Osteocyte (in vitro differentiated cells): ENCODE measurements at places on chromosomes 1 and 21. TPM values are rescaled to one million over a fixed set of nuclear protein-coding genes. Genes with fewer than 3 reads are reported as not detected.

IBA57 gene
- 8.1 TPM in 2 replicates for total RNA-seq

GRCh38 chr1:199573047-199573446, 454.5 kb upstream of the NR5A2 start:
- DNase-seq: no peak

GRCh38 chr1:96095849-96096612, 625.6 kb upstream of the PTBP2 start:
- no peak for DNase-seq

DNA sequence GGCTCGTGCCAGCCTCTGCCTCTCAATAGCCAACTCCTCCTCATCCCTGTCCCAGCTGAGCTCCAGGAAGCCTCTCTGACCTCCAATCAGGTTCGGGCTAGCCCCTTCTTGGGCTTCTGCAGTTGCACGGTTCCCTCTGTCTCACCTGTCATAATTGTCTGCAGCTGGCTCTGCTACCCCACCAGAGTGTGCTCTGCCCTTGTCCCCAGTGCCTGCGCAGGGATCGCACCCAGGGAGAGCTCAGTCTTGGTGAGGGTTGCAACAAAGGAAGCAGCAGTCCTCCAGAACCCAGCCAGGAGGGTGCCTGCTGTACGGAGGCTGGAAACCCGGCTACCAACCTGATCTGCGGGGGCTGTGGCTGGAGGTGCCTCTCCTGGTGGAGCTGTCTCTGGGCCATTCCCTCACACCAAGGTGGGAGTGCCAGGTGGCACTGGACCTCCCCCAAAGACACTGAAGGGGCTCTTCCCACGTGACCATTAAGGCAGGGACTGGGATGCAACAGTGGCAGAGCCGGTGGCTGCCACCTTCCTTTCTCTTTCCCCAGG, 63.5 kb upstream of the DMRTB1 start:
- DNase-seq: no peak

DNA sequence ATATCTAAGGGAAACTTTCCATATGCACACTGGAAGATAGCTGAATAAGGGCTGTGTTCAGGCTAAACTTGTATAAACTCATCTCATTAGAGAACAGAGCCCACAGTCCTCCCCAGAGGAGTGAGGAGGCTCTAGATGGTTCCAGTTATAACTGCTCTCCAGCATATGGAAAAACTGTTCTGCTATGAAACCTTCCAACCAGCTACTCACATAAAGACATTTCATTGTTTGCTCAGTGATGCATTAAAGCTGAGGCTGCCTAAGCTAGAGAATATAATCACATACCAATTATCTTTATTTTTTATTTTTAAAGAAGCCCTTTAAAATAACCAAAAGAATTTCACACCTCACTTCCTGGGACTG, 13.3 kb downstream of the AHCYL1 start:
- no peak for DNase-seq

GRCh38 chr21:27134516-27134915, 167.6 kb upstream of the ADAMTS5 start:
- DNase-seq: no peak
